ENCODE measurements at places on chromosomes 7 and 10.

GRCh38 chr7:100443096-100443840, 7.0 kb upstream of the PPP1R35 start:
- no peak for DNase-seq

DNA sequence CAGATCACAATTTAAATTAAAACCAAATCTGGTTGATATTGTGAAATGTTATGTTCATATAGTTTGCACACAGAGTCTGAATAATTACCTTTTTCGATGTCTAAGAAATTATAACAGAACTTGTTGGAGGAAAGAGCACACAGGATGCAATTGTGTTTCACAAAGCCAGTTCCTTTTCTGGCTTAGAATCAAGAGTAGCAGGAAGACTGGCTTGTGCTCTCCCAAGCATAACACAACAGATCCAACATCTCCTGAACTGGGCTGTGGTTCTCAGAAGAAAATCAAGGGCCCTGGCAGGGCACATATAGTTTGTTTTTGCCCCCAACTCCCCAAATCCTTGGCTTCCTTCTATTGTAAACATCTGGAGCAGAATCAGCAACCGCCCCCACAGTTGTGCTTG, 62.7 kb downstream of the LRRC4 start:
- DNase-seq: no peak

DNA sequence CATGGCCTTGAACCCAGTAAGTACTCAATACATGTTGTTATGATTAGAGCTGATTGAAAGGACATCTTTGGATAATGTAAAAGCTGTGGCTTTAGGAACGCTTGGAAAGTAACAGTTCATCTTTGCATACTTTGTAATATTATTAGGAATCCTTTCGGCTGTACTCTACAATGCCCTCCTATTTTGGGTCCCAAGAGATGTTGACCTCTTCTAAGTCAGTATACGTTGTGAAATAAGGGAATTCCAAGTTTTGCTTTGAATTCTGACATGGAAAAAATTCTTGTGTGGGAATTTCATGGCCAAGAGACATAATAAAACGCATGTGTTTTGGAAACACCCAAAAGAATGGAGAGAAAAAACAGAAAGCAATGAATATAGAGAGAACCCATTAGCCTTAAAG, 7.7 kb downstream of the AGR3 start:
- no peak for DNase-seq

GRCh38 chr7:138900035-138900828, 81.0 kb downstream of the KIAA1549 start:
- DNase-seq: peak; percentile 91

GRCh38 chr10:22978287-22978686, 50.4 kb downstream of the ARMC3 start:
- DNase-seq: peak; percentile 57

DNA sequence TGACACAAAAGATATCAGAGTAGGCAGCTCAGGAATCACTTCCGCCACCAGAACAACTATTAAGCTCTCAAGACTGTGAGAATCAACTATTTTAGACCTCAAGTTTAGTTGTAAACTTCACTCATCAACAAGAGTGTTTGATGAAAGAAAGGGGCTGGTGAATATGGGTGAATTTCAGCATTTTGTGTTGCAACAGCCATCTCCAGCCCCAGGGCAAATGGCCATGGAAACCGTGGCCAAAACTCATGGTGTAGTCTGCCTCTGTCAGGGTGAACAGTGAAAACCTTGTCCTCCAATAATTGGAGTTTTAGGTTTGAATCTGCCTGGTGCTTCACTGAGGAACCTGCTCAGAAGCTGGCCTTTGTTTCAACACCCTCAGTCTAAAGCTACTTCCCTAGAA, 60.0 kb downstream of the POLR1F start:
- no peak for DNase-seq

GRCh38 chr10:83666762-83667161, 472.5 kb upstream of the GHITM start:
- no peak for DNase-seq

DNA sequence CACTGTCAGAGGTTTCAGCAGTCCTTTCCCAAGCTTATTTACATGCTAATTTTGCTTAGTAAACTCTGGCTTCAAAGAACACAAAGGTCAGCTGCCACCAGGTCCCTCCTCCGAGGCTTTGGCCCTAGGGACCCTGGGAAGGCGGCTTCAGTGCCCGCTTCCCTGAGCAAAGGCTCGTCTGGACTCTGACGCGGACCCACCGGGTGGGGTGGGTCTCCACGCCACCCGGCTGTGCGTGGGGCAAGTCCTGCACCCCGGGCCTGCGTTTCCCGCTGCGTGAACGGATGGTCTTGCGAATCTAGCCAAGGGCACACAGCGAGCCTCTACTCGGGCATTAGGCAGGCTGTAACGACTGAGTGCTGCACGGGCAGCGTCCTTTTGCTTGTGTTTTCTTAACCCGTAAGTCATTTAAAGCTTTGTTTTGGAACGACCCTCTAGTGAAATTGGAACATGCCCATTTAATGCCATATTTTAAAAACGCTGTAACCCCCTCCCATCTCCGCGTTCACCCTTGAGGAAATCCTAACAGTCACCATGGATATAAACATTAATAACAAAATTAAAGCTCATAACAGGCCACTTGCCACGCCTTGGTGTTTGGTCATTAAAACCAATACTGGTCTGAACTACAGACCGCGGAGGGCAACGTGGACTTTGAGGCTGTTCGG, 828 bp downstream of the BNIP3 start:
- DNase-seq: no peak

- DNase-seq: no peak
Observed at GRCh38 chr7:36286226-36286625, 103.4 kb upstream of the ANLN start.

DNA sequence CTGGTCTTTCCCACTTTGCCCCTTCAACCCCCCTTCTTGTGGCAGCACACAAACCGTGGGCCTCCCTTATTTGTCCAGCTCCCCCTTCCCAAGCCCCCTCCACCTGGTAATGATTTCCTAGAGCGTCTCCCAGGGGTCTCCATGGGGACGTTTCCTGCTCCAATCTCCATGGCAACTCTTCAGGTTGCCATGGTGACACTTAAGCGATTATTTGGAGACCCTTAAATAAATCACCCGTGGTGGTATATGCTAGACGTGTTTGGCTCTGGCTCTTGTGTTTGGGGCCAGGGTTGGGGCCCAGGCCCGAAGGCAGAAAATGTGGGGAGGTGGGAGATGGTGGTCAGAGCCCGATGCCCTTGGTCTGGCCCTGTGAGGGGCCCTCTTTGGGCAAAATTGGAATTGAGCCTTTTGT, 41.1 kb upstream of the DLG5 start:
- DNase-seq: peak; percentile 72

DNA sequence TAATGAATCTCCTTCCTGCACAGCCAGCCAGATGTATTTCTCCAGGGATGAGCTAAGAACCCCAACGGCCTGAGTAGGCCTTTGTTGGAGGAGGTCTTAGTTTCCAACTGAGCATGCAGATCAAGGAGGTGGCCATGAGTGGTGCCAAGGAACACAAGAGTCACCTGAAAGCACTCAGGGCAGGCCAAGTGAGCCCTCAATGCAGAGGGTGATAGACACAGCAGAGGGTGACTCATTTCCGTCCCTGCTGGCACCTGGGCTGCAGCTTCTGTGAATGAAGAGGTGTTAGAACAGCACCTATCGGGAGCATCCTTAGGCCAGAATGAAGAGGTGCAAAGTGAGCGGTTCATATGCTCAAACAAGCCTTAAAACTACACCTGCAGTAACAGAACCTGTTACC, 211.8 kb downstream of the FRMD4A start:
- DNase-seq: no peak

DNA sequence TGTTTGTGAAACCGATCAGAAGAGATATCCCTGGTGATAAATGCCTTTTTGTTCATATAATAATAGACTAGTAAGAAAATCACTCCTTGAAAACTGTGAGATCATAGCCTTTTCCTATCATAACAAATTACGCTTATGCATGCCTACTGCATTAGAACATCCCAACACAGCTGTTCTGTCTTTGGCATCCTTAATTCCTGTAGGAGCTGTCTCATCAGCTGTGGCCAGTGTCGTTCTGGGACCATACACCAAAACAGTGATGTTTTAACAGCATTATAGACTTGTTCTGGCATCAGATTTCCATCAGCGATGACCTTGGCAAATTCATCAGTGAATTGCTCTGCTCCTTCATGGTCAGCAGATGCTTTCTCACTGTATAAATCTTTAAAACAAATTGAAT, 423.6 kb upstream of the LRGUK start:
- DNase-seq: peak; percentile 93

- peak; percentile 31 for DNase-seq
Observed at GRCh38 chr10:70167246-70167645, 3.1 kb downstream of the SAR1A start.

- no peak for DNase-seq
Observed at GRCh38 chr7:2710286-2710655, 22.3 kb downstream of the AMZ1 start.

GRCh38 chr7:31490796-31491314, 23.0 kb upstream of the ITPRID1 start:
- peak; percentile 45 for DNase-seq

DNA sequence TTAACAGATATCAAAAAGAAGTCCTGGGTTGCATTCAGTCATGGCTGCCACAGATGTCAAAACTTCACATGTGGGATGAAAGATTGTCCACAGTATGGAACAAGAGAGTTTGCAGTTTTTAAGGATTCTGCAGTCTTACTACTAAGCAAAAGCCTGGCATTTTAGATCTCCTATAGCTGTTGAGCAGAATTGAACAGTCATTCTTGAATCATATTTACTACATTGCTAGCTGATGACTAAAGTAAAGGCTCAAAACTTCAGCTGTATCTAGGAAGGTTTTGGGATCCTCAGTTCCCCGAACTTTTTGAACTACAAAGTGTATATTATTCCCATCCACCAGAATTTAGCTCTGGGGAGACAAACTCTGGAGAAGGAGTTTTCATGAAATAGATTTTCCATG, 31.0 kb downstream of the BET1 start:
- no peak for DNase-seq

- no peak for DNase-seq
Observed at GRCh38 chr10:22420787-22421517, 75.7 kb downstream of the SPAG6 start.

- no peak for DNase-seq
Observed at GRCh38 chr7:140745266-140746058, 49.0 kb downstream of the NDUFB2 start.

GRCh38 chr7:47573758-47574481, 8.0 kb downstream of the TNS3 start:
- peak; percentile 79 for DNase-seq

- DNase-seq: no peak
Observed at GRCh38 chr7:156158693-156159092, 346.4 kb upstream of the SHH start.

GRCh38 chr10:17200912-17201793, at the start of gene TRDMT1:
Gene TRDMT1, minus strand, starts transcription at chr10:17201672. Its CDS starts 38 bp downstream, at chr10:17201634.
- DNase-seq: peak; percentile 95

DNA sequence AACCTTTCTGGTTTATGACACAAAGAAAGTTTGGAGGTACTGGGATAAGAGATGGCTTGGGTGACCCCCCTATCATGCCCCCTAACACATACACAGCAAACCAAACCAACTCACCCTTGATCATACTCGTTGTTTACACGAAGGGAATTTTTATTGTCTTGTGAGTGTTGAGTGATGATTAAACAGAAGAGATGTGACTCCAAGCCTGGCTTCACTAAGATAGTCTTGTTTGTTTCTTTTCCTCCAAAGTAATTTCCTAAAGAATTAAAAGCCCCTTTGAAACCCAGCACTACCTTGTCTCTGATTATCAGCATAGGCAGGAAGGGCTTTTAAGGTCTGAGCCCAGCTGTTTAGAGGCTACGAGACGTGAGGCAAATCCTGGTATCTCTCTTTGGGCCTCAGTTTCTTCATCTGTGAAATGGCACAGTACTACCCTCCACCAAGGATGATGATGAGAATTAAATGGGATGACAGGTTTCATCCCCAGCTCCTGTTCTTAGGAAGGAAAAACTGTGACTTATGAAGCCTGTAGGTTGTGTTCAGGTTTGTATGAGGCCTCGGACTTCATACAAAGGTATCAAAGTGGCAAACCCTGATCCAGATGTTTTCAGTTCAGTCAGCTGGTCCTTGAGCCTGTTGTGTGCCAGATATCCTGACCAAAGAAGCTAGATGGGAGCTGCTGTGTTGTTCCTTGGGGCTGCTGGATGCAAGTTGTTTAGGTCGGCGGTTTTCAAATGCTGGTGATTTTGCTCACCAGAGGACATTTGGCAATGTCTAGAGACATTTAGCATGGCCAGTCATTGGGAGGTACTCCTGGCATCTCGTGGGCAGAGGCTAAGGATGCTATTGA, 51.8 kb downstream of the TCF7L2 start:
- DNase-seq: no peak

DNA sequence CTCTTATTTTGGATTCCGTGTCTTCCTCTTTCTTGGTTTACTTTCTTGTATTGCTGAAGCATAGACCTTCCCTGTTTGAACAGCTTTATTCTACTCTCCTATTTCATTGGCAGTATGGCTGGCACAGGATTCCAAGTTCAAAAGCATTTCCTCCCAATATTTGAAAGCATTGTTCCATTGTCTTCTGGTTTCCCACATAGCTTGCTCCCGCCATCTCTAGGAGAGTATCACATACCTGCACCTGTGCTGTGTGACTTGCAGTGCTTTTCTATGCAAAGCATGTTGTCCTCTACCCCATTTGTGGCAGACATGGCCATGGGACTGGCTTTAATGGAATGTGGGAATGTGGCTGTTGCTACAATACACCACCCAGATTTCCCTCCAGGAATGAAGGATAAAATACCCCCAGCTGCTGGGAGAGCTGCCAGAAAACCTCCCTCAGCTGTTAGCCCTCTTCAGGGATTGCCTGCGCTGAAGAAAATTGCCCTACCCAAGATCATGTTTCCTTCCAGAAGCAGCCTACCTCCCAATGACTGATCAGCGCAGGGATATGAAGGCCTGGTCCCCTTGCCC, 6.9 kb upstream of the MYOF start:
- peak; percentile 83 for DNase-seq

DNA sequence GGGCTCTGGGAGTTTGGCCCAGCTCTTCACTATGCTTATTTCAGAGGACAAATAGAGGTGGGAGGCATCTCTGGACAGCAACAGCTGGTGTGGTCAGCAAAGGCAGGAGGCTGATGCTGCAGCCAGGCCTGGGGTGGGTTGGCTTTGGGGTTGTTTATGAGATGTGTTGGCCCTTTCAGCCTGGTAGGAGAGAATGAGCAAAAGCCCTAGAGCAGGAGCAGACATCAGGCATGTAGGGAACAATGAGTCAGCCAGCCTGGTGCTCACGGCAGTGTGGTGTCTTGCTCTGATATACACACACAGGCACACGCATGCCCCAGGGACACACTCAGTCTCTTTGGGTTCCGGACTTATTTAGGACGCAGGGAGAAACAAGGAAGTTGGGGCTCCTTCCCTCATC, 157.1 kb downstream of the PRKCQ start:
- DNase-seq: no peak
